ENCODE measurements at places on chromosomes 4 and X.

- DNase-seq = no peak
Measured at GRCh38 chr4:105924341-105924740, 29.1 kb downstream of the NPNT start.

GRCh38 chr4:78496021-78496643 lies 55.4 kb upstream of the ANXA3 start:
- DNase-seq = no peak

- no peak for DNase-seq
Measured at GRCh38 chr4:67575232-67576058, 16.9 kb downstream of the STAP1 start.

DNA sequence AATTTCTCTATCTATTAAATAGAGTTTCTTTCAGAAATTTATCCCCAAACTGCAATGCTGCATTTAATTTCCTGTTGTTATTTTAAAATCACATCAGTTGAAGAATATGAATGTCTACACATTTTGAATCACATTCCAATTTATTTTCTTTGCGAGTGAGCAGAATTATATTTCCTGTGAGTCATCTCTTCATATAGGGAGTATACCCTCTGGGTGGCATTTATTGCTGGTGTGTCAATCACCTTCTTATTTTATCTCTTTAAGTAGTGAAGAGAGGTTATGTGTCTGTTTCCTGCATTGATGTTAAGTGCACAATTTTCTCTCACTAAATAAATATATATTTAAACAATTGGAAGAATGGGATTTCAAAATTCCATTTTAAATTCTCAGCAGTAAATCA lies 511.0 kb upstream of the ATOH1 start:
- DNase-seq = peak; percentile 26

- DNase-seq = peak; percentile 35
Measured at GRCh38 chr4:139735381-139736273, 70.0 kb downstream of the MGST2 start.

DNA sequence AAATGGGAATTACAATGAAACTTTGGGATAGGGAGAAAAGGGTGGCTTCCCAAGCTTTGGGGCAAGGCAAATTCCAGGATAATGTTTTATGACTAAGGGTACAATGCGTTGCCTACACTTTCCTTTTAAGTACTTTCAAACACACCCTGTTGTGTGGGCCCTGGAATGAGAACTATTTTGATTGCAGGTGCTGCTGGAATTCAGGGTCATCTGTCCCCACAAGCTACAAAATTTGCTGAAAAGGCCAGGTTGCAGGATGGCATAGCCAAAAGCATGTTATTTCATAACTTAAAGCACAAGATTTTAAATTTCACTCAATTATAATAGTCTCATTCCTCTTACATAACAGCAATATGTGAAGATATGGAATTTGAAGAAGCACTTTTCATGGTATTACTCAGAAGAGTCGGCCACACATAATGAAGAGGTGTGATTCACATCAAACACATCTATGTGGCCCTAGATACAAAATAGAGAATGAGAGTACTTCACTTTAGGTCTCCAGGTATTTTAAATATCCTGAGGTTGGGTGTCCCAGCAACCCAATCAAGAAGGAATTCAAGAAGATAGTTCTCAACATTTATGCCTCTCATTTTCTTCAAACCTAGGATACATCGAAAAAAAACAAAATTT lies 89.3 kb downstream of the APBB2 start:
- DNase-seq = no peak

- peak; percentile 94 for DNase-seq
Measured at GRCh38 chr4:138110815-138111214, 131.3 kb downstream of the SLC7A11 start.

DNA sequence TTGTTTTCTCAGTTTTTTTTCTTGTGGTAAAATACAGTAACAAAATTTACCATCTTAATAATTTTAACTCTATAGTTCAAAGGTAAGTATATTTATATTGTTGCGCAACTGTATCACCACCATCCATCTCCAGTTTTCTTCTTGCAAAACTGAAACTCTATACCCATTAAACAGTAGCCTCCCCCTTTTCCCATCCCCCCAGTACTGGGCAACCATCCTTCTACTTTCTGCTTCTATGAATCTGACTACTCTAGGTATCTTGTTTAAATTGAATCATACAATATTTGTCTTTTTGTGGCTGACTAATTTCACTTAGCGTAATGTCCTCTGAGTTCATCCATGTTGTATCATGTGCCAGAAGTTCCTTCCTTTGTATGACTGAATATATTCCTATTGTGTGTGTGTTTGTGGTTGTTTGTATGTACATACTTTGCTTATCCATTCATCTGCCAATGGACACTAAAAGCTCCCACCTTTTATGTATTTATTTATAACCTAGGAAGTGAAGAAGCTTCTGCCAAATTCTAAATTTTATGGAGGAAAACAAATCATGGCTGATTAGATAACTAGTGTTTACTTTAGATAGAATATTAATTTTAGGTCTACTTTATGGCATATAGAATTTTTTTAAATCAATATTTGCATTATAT lies 10.0 kb downstream of the ABHD18 start:
- no peak for DNase-seq

DNA sequence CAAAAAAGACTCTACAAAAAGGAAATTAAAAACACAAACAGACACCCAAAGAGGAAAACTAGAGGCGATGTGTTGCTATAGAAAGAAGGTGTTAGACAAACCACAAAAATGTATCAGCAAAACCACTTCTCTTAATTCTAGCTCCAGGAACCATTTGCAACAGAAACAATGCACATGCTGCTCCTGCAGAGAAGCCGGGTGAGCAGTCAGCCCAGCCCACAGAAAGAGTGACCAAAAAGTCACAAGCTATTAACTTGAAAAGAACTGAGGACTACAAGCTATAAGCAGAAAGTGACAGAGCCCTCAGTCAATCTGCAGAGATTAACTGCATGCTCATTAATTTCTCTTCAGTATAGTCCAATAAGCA lies 96.2 kb upstream of the KLHL13 start:
- no peak for DNase-seq

All from endothelial cell of umbilical vein (primary cell).